Stimulated activated CD4-positive, alpha-beta T cell treated with anti-CD3 and anti-CD28 coated beads, Interleukin-2, amount 100 ng/mL, for 48 hours (primary cell): ENCODE measurements at places on chromosomes 1 and 21.

DNA sequence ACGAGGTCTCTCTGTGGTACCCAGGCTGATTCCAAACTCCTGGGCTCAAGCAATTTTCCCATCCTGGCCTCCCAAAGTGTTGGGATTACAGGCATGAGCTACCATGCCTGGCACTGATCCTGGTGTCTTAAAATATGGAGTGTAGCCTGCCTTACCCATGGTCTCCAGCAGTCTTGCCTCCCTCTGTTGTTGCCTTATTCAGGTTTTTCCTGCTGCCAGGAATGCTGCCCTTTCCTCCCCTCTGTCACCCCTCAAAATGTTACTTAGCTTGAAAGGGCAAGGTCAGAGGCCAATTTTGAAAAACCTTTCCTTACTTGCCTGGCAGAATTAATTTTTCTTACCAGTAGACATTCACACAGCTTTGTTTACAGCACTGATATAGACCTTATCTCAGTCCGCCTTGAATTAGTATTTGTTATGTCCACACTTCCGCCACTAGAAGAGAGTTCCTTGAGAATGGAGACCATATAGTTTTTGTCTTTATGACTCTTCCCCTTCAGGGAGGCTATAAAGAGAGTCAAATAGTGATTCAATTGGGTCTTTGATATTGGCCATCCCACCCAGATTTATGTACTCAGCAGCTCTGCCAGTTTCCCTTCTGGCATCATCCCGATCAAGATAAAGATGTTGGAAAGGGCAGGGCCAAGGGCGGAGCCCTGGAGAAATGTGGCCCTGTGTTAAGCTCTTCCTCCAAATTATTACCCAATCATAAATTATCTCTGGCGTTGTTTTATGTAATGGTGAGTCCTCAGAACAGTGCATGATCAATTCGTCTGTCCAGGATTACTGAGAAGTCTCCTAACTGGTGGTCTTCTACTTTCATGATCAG is 38.8 kb downstream of the C1orf21 start:
- DNase-seq = no peak

- no peak for DNase-seq
Measured at GRCh38 chr1:59967141-59967697, 40.6 kb upstream of the CYP2J2 start.

DNA sequence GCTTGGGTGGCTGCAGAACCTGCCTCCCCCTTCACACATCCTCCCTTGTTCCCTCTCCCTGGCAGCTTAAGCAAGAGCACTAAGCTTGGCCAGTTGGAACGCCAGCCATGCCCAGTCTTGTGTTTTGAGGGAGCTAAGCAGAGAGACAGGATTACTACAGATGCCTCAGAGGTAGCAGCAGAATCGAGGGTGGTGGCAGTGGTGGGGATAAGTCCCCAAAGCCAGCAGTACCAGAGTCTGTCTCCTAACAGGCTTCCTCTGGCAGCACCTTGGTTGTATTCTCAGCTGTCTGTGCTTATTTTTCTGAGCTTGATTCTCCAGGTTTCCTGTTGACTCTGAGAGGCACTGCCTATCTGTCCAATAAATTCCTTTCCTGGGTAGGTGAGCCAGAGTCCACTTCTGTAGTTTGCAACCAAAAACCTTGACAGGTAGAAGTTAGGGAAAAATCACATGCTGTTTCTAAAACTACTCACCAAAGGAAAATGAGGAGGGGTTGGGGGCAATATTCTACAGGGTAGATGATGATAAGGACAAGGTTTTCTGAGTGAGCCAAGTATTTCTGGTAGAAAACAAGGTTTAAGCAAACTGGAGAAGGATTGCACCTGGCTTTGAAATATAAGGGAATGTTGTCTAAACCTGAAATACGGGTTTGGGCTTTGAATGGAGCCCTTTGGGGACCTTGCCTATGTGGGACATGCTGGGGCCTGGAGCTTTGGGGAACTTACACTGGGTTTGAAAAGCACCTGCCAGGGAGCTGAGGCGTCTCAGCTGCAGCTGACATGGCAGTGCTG is 100.8 kb downstream of the PBX1 start:
- no peak for DNase-seq

- DNase-seq = no peak
Measured at GRCh38 chr1:201258763-201259230, 24.5 kb upstream of the PKP1 start.

- DNase-seq = no peak
Measured at GRCh38 chr1:12375133-12375829, 145.5 kb downstream of the VPS13D start.

GRCh38 chr1:215321802-215322201 is 239.3 kb downstream of the KCNK2 start:
- no peak for DNase-seq
